ENCODE measurements at places on chromosomes 5 and 9.
A peak's percentile ranks its signal among the peaks of the same experiment; 100 is the strongest.

GRCh38 chr5:96344678-96345577 lies 88.1 kb downstream of the PCSK1 start:
- DNase-seq = peak; percentile 67

DNA sequence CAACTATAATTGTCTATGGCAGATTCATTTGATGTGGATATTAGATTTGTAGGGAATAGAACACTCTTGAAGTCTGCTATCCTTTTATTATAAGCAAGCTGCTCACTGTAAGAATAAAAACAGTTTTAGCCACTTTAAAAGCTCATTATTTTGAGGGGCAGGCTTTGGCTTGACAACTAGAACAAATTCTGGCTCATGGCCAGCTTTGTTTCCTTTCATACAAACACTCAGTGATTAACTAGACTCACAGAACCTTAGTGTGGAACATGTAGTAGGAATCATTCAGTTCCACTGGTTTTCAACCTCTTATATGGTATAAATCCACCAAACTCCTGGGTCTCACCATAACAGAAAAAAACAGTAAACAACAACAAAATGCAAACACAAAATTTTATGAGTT lies 27.4 kb upstream of the CEP120 start:
- DNase-seq = no peak

DNA sequence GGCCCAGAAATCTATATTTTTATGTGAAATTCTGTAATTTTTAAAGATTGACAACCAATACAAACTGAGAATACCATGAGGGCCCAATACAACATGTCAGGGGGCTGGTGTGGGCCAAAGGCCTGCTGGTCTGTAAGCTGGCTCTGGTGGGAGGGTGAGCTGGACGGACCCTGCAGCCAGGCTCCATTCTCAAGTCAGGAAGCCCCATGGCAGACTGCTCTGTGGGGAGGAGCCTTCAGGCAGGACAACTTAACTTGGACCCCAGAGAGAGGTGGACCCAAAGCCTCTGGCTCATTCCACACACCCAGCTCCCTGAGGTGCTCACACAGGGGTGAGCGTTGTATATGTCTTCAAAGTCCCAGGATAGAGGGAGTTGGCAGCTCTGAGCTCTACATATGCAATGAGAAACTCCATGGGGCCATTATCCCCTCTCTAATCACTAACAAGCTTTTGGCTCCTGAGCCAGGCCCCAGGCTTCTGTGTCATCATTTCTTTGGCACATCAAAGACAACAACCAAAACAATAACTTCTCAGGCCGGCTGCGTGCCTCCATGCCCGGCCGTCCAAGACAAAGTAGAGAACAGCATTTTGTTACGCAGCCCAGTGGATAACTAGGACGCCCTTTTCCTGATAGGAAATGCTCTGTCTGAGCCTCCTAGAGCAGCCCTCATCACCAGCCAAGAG lies 6.4 kb downstream of the SEPTIN8 start:
- no peak for DNase-seq

DNA sequence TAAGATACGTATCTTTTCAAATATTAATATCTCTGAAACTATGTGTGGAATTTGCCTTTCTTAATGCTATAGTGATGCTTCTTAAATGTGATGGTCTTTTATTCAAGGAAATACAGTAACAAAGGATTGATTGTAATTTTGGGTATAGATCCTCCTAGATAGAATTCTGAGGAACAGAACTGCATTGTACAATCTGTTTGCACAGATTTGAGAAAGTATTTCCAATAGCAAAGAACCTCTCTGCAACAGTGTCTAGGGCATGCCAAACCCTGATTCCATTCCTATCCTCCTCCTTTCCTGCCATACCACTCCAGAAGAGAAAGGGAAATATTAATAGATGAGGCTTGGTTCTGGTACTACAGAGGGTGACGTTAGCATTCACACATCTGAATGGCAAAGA lies 10.4 kb downstream of the SMIM15 start:
- no peak for DNase-seq

GRCh38 chr5:90902651-90903386 lies 344.2 kb downstream of the ADGRV1 start:
- DNase-seq = no peak

DNA sequence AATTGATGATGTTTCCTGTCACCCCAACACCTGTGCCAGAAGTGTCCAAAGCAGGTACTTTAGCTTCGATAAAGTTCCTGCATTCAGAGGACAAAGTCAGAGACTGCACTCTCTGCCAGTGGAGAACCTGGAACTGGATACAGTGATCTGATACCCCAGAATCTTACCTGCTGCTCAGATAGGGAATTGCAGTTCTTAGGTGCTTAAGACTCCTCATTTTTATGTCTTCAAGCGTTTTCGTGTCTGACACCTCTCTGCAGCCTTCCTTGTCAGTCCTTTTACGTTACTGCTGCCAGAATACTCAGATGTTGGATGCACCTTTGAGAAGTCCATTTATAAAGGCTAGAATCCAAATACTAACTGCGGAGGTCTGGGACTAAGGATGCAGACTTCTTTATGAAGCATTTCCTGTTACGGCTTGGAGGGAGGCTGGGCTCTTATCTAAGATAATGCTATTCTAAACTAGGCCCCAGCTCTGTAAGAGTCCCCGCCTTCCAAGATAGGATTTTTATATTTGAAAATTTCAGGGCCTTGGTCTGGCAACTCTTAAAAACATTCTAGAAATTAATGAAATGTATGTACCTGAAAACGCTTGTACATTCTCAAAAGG lies 1.9 kb downstream of the ISOC1 start:
- DNase-seq = no peak

DNA sequence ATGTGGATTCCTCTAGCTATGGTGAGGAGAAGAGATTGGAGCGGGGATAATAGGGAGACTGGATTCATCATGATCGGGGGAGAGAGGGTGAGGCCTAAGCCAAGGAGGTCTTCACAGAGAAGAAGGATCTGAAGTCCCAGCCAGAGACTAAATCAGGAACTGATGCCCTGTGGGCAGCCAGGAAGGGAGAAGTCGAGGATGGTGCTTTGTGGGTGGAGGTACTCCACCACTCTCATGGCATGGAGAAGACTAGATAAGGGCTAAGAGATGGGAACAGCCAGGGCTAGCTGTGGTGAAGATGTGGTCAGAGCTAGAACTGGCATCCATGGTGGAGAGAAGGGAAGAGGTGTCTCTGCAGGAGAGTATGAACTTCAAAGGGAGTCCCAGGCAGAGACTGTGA lies 3.0 kb upstream of the RGS14 start:
- DNase-seq = no peak

DNA sequence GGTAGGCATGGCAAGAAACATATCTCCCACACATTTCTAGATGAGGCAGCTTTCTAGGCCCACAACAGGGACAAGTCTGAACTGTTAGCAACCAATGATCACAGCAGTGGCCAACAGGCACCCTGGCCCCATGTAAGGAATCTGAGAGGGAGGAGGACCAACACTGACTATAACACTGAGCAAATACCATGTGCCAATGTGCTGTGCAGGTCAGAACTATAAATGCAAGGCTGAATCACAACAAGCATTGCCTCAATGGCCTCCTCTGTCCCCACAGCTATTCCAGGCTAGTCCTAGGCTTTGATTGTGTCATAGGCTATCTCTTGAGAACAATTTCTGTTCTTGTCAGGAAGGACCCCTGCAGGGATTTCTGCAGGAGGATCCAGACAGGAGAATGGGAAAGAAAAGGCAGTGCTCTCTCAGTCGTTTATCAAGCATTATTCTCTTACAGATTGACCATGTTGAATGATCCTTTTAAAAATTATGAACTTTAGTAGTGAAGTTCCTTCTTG lies 221.2 kb downstream of the TLE1 start:
- DNase-seq = no peak

- DNase-seq = no peak
These were observed 123.8 kb upstream of the SHB start for GRCh38 chr9:38192731-38193265.

DNA sequence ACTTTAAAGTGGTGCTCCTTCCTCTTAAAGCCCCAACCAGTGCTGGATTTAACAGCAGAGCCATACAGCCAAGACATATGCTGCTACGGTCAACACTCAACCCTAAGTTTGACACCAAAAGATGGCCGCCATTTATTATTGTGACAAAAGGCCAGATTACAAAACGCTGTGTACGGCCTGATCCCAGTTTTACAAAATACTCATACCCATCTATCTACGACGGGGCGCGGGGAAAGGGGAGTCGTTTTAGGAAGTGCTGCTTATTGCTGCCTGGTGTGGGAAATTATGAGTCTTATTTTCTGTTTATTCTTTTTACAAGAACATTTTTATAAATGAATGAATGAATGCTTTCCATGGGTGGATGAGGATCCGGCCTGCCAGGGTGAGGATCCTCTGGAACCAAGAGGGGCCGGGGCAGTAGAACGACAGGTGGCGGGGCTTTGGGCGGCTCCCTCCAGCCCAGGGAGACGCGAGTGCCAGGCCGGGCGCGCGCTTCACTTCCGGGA lies 457 bp upstream of the IDNK start:
- no peak for DNase-seq

DNA sequence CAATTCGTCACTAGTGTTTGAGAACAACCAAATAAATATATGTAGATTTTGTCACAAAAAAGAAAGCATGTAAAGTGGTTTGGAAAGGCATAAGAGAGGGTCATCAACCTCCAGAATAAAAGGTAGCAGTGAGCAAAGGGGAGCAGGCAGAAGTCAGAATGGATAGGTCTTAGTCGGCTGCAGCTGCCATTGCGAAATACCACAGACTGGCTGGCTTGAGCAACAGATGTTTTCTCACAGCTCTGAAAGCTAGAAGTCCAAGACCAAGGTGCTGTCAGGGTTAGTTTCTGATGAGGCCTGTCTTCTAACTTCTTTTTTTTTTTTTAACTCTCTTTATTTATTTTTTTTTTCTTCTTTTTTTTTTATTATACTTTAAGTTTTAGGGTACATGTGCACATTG lies 208.1 kb upstream of the PIK3R1 start:
- no peak for DNase-seq

DNA sequence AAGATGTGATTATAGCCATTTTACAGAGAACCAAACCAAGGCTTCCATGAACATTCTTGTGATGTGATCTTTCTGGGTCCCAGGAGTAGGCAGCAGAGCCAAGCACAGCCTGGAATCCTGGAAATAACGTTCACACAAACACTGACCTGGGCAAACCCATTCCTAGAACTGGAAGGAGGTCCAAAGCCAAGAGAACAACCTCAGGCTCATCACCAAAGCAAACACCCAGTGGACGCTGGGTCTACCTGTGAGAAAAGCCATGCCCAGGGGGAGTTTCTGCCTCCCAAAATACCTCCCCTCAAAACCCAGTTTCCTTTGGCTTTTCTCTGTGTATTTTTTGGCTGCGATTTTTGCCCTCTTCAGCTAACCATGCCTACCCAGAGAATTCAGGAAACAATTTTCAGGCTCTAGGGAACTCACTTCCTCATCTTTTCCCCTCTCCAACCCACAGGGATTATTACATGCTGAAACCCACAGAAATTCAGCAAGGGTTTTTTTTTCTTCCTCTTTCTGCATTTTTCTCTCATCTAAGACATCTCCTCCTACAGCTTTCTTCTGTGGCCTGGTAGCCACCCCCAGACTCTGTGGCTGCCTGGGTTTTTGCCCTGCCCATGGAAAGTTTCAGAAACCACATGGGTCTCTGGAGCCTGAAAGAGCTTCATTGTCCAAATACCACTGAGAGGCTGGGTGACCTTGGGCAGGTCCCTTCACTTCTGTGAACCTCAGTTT lies 75.0 kb downstream of the TNC start:
- no peak for DNase-seq

GRCh38 chr5:138658676-138659075 lies 83.5 kb upstream of the HSPA9 start:
- DNase-seq = no peak

- DNase-seq = no peak
These were observed 3.9 kb upstream of the NKD2 start for GRCh38 chr5:1004461-1005248.

DNA sequence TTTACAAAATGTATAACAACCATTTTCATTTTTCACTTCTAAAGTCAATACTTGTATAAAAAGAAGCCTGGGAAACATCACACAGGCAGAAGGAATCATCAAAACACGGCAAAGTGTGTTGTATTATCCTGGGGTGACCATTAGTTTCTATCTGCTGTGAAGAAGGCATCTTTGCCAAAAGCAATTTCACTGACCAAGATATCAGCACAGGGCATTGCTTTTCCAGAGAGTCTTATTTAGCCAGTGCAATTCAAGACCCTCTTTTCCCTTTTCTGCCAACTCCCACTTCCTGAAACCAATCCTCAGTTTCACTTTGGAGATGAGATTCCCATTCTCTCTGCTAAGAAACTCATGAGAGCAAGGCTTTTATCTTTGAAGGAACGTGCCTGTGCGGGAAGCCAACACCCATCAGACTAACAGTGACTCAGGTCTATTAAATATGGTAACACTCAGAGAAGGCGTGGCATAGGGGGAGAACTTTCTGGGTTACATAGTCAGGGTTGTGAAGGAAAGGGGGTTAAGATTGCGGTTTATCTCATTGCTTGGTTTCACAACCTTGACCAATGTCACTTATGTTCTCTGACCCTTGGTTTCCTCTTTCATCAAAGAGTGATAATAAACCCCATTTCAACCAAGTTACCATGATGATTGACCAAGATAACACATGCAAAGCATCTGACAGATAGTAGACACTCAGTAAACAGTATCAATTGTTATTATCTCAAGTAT lies 666.9 kb upstream of the KLF4 start:
- DNase-seq = no peak

DNA sequence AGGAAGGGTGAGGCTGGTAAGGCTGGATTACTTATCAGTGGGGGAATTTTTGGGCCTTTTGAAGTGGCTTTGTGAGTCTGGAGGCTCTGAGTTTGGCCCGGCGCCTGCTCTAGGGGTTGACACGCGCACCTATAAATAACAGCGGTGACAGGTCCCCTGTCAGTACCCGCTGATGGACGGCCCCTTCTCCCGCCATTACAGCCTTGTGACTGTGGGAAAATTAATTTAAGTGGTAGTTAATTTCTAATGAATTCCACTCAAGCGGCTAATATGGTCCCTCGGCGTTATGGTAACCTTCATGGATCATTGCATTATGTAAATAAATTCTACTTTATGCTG lies 16.5 kb downstream of the MRPL36 start:
- no peak for DNase-seq

- DNase-seq = no peak
These were observed 18.5 kb downstream of the PDZD2 start for GRCh38 chr5:31657315-31657979.

GRCh38 chr5:113117543-113118115 lies 141.0 kb downstream of the DCP2 start:
- no peak for DNase-seq

GRCh38 chr5:75756211-75756610 lies 39.0 kb upstream of the POC5 start:
- no peak for DNase-seq

GRCh38 chr9:20512106-20512505 lies 110.2 kb downstream of the MLLT3 start:
- no peak for DNase-seq

DNA sequence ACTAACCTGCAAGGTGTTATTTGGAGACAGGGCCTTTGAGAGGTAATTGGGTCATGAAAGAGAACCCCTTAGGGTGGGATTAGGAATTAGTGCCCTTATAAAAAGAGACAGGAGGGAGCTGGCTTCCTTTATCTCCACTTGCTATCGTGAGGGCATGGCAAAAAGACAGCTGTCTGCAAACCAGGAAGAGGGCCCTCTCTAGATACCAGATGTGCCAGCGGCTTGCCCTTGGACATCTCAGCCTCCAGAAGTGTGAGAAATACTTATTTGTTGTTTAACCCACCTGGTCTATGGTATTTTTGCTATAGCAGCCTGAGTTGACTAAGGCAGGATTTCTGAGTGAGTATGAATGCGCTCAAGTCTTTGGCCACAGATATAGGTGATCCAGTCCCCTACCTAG lies 978 bp upstream of the RGS14 start:
- DNase-seq = no peak

GRCh38 chr5:170743876-170744212 lies 39.7 kb upstream of the GABRP start:
- DNase-seq = no peak
